ENCODE measurements at places on chromosomes 3 and 15. TPM values are rescaled to one million over a fixed set of nuclear protein-coding genes. Genes with fewer than 3 reads are reported as not detected.
A peak's percentile ranks its signal among the peaks of the same experiment; 100 is the strongest.

DNA sequence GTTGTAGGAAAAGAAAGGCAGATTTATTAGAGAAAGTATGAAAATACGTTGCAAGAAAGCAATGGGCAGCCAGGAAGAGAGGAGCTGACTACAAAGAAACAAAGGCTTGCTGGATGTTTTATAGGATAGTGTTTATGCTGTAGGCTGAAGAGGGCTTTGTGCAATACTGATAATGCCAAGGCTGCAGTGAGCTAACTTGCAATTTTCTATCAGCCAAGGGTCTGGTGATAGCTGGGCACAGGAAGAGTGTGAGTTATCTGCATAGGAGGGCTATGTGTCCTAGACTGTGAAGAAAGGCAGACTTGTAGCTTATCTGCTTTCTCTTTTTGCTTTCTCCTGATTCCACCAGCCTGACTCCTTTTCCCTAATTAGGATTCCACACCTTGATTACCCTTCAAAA, 51.3 kb upstream of the OSBPL11 start:
- H3K4me1 ChIP-seq, result peaks cover 7% of the 10 kb centered on the region
- no peak for DNase-seq
- H3K27me3 ChIP-seq, result no peaks in the 10 kb centered on the region
- H3K4me3 ChIP-seq, result no peak overlapping the region
- H3K36me3 ChIP-seq, result no peaks in the 10 kb centered on the region

GRCh38 chr15:50116477-50116876, 2.6 kb downstream of the ATP8B4 start:
- no peak overlapping the region for H3K4me3 ChIP-seq
- H3K4me1 ChIP-seq, result no peaks in the 10 kb centered on the region
- no peaks in the 10 kb centered on the region for H3K36me3 ChIP-seq

- no peaks in the 10 kb centered on the region for H3K36me3 ChIP-seq
- no peaks in the 10 kb centered on the region for H3K27me3 ChIP-seq
- H3K27ac ChIP-seq, result peak overlapping the region; percentile 82
- peaks cover 49% of the 10 kb centered on the region for H3K4me1 ChIP-seq
- H3K4me3 ChIP-seq, result no peak overlapping the region
- no peak for DNase-seq
Measured at GRCh38 chr15:74867466-74868038, 5.6 kb downstream of the SCAMP2 start.

- H3K4me3 ChIP-seq, result no peak overlapping the region
- H3K27ac ChIP-seq, result no peak overlapping the region
- DNase-seq, result no peak
Measured at GRCh38 chr3:29312960-29313452, 32.1 kb downstream of the RBMS3 start.

DNA sequence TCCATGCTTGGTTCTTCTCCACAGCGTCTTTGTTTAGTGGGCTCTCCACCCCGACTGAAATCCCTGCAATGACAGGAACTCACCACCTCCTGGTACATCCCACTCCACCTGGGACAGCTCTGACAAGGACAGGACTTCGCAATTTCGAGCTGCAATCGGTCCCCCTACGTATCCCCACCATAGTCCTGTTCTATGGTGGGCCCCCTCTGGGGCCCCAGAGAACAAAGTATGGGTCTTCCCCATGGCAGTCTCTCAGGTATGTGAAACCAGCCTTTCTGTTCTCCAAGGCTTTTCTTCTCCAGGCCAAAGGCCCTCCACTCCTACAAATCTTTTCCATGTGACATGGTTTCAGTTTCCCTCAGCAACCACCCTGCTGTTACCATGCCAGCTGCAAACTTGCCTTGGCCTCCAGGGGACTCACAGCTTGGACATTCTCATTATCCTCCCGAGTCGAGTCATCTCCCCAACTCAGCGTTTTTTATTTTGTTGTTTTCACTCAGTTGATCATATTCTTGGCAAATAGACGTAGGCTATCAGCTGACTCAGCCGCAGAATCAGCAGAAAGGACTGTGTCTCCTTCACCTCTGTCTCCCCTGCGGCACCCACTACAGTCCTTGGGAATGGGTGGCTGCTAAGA, 233.3 kb downstream of the OPA1 start:
- H3K27ac ChIP-seq, result no peak overlapping the region
- no peak overlapping the region for H3K4me3 ChIP-seq
- peak; percentile 20 for DNase-seq
- no peaks in the 10 kb centered on the region for H3K27me3 ChIP-seq

GRCh38 chr15:100648951-100649350, 46.6 kb downstream of the ASB7 start:
- peaks cover 37% of the 10 kb centered on the region for H3K36me3 ChIP-seq
- DNase-seq, result no peak
- H3K4me1 ChIP-seq, result peaks cover 8% of the 10 kb centered on the region

DNA sequence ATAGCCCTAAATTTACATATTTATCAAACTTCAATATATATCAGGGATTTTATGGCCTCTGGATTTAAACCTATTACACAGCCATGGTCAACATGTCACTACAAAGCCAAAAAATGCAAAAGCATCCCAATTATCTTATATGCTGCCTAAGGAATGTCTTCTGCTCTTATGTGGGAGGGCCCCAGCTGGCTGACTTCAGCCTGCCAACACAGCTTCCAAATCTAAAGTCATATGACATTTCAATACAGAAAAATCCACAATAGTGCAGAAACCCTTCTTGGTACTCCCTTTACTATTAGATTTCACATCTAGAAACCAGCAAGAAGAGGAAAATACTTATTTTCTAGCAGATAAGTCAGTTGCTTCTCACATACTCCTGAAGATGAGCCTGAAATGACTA, 6.4 kb downstream of the PFN2 start:
- no peak overlapping the region for H3K4me3 ChIP-seq

DNA sequence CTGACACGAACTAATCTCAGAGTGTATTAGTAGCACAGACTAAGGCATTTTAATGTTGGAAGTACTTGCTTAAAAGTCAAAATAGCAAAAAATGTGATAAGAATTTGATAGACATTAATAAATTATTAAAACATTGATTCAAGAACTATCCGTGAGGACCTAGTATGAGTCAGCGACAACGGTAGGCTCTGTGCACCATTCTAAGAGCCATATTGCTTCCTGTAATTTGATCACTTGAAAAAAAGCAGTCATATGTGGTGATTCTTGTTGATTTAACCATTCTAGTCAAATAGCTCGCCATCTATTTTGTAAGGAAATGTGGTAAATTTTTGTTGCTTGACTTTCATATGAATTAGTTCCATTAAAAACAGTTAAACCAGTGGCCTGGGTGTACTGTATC, 534.9 kb upstream of the ARRDC4 start:
- no peak overlapping the region for H3K4me3 ChIP-seq
- H3K4me1 ChIP-seq, result no peaks in the 10 kb centered on the region
- H3K27ac ChIP-seq, result no peak overlapping the region
- no peaks in the 10 kb centered on the region for H3K36me3 ChIP-seq
- H3K27me3 ChIP-seq, result no peaks in the 10 kb centered on the region

- no peak overlapping the region for H3K4me3 ChIP-seq
- peaks cover 31% of the 10 kb centered on the region for H3K4me1 ChIP-seq
- H3K36me3 ChIP-seq, result no peaks in the 10 kb centered on the region
- no peak for DNase-seq
Measured at GRCh38 chr3:139941580-139941979, 6.6 kb downstream of the CLSTN2 start.

DNA sequence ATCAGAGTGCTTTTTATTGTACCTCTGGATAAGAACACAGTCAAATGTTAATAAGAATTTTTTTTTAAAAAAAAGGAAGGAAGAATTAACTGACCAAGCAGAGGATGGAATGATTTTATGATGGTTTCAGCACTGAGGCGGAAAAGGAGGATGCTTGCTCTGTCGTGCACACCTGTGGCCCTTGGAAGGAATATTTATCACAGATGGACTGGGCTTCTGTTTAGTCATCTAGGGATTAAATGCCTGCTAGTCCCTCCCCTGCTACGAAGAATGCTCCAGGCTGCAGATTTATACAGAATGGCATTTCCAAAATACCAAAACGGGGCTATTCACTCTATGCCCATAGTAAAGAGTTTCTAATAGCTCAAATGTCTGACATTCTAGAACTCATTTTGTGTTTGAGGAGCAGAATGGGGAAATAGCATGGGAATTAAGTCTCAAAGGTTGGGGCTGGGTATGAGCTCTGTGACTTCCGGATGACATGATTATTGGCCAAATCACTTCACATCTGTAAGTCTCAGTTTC, 92.8 kb upstream of the BCL6 start:
- H3K27me3 ChIP-seq, result no peaks in the 10 kb centered on the region
- H3K4me1 ChIP-seq, result no peaks in the 10 kb centered on the region
- H3K4me3 ChIP-seq, result no peak overlapping the region
- no peak for DNase-seq

DNA sequence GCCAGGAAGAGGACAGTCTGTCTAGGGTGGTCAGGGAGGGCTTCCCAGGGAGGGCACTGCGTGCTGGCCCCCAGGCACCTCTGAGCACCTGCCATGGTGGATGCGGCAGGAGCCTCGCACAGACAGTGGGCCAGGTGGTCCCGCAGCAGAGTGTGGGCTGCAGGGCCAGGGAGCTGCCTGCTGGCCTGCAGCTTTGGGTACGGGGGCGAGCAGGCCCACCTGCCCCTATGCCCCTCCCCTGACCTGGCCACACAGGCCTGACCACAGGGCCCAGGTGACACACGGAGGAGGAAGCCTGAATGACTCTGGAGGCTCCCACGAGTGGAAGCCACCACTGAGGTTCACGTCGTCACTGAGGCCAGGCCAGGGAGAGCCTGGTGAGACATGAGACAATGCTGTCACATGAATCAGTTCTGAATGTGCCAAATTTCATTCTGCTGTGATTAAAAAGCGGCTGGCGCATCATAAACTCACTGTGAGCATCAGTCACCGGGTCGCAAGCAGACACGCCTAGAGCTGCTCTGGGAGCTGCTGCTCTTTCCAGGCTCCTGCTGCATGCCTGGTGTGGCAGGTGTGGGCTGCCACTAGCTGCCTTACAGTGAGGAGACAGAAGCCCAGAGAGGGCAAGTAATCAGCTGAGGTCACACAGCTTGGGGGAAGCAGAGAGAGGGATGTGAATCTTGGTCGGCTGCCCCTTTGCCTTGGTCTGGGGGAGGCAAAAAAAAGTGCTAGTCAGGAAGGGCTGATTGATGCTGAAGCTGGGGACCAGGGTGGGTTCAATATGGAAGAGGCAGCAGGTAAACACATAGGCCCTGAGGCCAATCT, 39.5 kb upstream of the IQSEC1 start:
- no peak for DNase-seq
- no peaks in the 10 kb centered on the region for H3K36me3 ChIP-seq
- H3K27me3 ChIP-seq, result peaks cover 4% of the 10 kb centered on the region
- H3K27ac ChIP-seq, result no peak overlapping the region

- DNase-seq, result no peak
- H3K4me3 ChIP-seq, result no peak overlapping the region
- peaks cover 9% of the 10 kb centered on the region for H3K4me1 ChIP-seq
Measured at GRCh38 chr3:72127844-72128243, 342.9 kb upstream of the PROK2 start.

The OIP5 gene
- 1.0 TPM for total RNA-seq

The SERINC4 gene
- 0.48 TPM for total RNA-seq

The CPEB1 gene
- 2.5 TPM for total RNA-seq

The SST gene
- not detected for total RNA-seq

The FBXL22 gene
- total RNA-seq, result 10.9 TPM

The SCAMP5 gene
- 3.4 TPM for total RNA-seq

The GOLGA8K gene
- total RNA-seq, result not detected
